ENCODE measurements at places on chromosomes 2 and 18. TPM values are rescaled to one million over a fixed set of nuclear protein-coding genes. Genes with fewer than 3 reads are reported as not detected.

- peak; percentile 41 for DNase-seq
Observed at GRCh38 chr2:159968279-159968900, 94.0 kb downstream of the PLA2R1 start.

- DNase-seq: no peak
Observed at GRCh38 chr18:12397254-12397653, 10.5 kb upstream of the PRELID3A start.

GRCh38 chr2:62217970-62218369 lies 22.1 kb downstream of the B3GNT2 start:
- peak; percentile 76 for DNase-seq

GRCh38 chr2:233480490-233481202 lies 85.9 kb downstream of the USP40 start:
- DNase-seq: no peak

GRCh38 chr2:52335727-52336126 lies 1303.8 kb upstream of the NRXN1 start:
- DNase-seq: no peak

DNA sequence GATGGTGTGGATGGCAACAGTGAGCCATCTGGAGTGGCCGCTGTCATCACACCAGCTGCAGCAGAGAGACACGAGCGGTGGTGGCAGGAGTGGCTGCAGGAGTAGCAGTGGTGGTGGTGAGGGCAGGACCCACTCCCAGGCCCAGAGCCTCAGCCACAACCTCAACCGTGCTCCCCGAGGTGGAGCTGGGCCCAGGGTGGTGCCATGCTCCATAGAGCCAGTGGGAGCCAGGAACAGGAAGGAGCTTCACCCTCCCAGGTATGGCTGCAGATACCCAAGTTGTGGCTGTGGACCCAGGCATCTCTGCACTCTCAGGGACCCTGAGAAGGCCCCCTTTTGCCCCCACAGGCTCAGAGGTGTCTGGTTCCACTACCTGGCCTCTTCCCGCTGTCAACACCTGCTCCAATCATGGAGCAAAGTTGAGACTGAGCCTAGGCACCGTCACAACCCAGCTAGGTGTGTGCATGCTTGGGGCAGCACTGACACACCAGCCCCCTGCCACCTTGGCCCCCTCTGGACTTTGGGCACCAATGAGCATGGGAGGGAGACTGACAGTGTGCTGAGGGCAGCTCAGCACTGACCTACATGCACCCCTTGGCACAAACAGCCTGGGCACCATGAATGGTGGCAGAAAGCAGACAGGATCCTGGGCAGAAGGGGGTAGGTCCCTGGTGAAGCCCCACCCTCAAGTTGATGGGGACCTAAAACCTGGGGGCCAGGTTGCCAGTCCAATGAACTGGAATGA lies 188.9 kb downstream of the NDUFA10 start:
- DNase-seq: no peak

- no peak for DNase-seq
Observed at GRCh38 chr2:156332284-156332533, 312 bp downstream of the NR4A2 start.

GRCh38 chr2:201262718-201263117 lies 2.4 kb downstream of the CASP8 start:
- no peak for DNase-seq

GRCh38 chr2:2740238-2740775 lies 409.2 kb upstream of the MYT1L start:
- no peak for DNase-seq

DNA sequence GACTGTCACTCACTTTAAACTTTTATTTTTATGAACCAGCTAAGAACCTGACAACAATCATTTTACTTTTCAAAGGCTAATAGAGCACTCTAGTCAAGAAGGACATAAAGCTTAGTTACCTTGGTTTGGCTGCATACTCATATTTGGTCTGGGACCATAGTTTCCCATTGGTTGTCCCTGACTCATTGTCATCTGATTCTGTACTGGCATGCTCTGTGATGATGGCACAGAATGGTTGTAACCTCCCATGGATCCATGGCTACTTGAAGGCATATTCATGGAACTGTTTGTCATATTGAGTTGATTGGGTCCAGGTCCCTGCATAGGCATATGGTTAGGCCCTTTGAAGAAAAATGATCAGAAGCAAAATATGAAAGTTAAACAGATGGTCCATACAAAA lies 37.9 kb downstream of the SS18 start:
- DNase-seq: peak; percentile 6

- DNase-seq: no peak
Observed at GRCh38 chr2:168403736-168404135, 52.3 kb upstream of the CERS6 start.

DNA sequence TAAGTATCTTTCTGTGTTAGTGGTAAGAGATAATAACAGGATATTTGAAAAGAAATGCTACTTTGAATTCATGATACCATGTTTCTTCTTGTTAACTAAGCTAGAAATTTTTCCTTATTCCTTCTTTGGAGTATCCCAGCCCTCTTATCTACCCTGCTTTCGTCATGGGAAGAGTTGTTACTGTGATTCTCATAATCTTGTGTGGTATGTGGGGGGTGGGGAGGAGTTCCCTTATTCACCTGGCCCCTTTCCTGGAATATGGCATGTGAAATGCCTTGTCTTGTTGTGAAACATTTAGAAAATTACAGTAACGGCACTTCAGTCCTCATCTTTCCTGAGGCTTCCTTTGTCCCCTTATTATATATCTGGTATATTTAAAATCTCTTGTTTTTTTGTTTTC lies 129.9 kb downstream of the NCOA1 start:
- no peak for DNase-seq

The RND3 gene
- total RNA-seq: 331 TPM

The TBC1D8 gene
- 1.3 TPM for total RNA-seq

The ABCG8 gene
- total RNA-seq: not detected

The CLEC4F gene
- not detected for total RNA-seq
